Naive thymus-derived CD8-positive, alpha-beta T cell (primary cell): ENCODE measurements at places on chromosomes 12 and 14.

DNA sequence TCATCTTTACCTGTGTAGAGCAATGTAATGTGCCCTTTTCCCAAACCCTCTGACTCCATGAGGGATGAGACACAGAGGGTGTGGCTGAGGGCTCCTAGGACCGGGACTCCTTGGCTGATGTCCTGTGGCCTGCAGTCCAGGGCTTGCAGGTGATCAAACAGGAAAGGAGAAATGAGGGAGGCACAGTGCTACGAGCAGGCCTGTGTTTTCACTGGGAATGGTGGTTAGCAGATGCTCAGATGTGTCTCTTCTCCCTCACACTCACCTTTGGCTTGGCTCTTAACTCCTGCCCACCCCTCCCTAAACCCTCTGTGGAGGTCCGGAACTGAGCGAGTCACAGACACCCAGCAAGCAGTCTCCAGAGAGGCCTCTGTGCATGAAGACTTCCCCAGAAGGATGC is 254.4 kb downstream of the DAD1 start:
- DNase-seq, result no peak

GRCh38 chr12:22008196-22008595 is 37.8 kb upstream of the CMAS start:
- no peak for DNase-seq

- DNase-seq, result no peak
These were observed 182.8 kb downstream of the SLC5A8 start for GRCh38 chr12:101027200-101027599.

GRCh38 chr14:90054803-90055202 is 7.0 kb upstream of the KCNK13 start:
- DNase-seq, result no peak

GRCh38 chr14:86193756-86194155 is 663.8 kb downstream of the FLRT2 start:
- DNase-seq, result no peak

DNA sequence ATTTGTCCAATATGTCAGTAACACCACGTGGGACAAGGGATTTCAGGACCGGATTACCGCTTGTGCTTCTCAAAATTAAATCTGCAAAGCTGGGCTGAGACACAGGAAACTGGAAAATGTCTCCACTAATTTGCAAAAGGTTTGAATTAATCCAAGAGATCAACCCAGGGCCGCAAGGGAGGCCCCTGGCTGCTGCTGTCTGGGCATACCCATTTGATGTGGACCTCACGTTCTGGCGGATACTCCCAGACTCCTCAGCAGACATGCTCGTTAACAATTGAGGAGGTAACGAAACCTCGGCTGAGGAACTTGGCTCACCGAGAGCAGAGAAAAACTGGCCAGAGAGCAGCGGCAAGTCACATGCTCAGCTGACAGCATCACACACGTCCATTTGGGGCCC is 180.6 kb downstream of the SLC15A4 start:
- DNase-seq, result no peak

- no peak for DNase-seq
These were observed 983 bp downstream of the MYF6 start for GRCh38 chr12:80708259-80708974.
